ENCODE measurements at places on chromosomes 7 and 10.

DNA sequence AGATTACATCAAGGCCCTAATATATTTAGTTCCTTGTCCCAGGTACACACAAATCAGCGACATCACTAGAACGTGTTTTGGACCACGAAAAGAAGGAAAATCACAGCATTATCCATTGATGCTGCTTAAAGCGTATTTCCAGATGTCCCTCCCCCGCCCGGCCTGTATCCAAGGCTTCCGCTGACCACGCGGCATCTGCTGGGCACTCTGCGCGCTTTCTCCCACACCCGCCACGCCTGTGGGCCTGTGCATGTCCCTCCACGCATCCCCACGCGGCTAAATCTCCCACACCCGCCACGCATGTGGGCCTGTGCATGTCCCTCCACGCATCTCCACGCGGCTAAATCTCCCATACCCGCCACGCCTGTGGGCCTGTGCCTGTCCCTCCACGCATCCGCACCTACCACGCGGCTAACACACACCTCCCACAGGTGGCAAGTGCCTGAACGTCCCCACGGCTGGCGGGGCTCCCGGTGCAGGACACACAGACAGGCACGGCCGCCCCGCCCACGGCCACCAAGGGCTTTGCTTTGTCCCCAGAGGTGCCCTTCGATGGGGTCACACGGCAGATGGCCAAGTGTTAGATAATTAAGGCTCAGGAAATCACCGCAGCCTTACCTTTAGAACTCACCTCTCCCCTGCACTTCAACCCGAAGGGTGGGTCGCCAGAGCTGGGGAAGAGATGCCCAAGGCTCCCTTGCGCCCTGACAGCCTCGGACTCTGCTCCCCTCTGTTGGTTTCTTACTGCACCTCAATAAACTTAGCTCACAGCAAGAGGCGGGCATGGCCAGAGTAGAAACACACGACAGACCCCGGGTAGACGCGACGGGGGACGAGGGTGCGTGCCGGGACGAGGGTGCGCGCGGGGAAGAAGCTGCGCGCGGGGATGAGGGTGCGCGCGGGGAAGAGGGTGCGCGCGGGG is 49.5 kb downstream of the DIP2C start:
- no peak for DNase-seq

GRCh38 chr10:50636618-50637579 is 13.1 kb upstream of the SGMS1 start:
- DNase-seq: peak; percentile 33

- no peak for DNase-seq
Observed at GRCh38 chr7:86778271-86778670, 134.6 kb downstream of the GRM3 start.

- DNase-seq: no peak
Observed at GRCh38 chr7:100493476-100494264, 9.9 kb downstream of the NYAP1 start.

DNA sequence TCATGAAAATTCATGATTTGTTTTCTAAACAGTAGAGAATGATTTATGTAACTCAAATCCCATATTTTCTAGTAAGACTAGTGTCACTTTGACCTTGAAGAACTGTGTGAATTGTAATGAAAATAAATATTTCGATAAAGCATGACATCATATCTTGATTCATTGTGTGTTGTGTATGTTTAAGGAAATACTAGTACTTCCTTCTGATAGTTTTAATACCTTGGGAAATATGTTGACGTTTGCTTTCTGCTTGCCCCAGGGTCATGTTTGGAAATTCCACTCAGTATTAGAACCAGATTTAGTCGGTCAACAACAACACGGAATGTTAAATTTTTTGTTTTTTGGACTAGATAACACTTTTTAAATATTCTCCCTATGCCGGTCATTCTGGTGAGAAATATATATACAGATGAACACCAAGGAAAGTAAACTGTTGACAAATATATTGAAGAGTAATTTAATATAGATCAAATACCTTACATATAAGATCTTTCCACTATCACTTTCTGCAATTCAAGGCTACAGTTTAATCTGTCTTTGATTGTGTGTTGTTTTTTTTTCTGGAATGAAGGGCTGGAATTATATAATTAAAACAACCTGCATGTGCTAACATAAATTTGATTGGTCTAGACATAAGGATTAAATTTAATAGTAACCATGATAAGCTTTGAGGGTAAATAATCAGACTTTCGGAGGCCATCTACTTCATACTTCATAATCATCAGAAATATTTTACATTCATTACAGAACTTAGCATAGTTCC is 126.2 kb downstream of the MDFIC start:
- no peak for DNase-seq

DNA sequence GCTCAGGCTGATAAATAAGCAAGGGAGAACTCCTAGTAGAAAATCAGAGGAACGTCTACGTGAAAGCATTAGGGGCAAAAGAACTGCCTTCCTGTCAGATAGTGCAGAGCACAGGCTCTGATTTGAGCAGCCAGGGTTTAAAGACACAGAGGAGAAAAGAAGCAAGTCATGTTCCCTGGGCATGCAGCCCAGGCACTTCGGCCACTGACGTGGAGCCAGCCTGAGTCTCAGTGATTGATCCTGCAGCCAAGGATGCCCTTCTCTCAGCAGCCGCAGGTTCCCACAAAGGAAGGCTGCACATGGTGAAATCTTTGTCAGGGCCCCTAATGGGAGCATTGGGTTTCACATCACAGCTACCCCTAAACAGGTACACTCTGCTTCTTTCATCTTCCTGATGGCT is 161.7 kb upstream of the HPS1 start:
- no peak for DNase-seq

- DNase-seq: no peak
Observed at GRCh38 chr7:28937619-28938018, 20.5 kb downstream of the TRIL start.

DNA sequence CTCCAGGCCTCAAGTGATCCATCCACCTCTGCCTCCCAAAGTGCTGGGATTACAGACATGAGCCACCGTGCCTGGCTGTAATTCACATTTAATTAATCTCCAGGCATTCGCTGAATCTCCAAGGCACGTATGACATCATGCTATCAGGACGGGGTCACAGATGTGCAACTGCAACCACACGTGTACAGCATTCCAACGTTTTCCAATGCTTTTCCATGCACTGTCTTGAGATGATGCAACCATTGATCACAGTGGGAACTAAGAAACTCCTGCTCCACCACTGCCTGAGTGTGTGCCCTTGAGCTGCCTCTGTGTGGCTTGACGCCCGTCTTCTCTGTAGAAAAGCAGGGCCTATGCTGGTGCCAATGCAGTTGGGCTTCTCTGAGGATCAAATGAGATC is 119.8 kb upstream of the LYZL2 start:
- DNase-seq: no peak

DNA sequence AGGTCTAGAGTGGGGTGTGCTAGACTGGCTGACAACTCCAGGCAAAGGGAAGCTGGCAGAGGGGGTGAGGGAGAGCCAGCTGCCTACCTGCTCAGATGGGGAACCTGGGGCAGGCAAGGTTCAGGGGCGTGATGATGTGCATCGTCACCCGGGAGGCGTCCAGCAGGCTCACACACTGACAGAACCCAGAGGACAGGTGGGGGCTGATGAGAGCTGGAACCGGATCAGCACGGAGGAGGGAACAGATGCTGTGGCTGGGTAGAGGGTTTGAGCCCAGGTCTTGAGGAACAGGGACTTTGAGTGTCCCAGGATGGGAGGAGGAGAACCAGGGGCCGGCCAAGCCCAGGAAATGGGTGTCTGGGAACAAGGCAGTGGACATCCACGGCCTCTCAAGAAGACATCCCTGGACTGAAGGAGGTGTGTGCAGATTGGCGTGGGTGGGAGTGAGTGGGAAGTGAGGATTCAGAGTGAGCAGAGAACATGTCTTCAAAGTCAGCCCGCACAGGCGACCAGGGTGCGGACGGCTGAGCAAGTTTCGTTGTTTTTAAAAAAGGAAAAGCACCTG is 3.9 kb downstream of the RASGEF1A start:
- no peak for DNase-seq

- DNase-seq: no peak
Observed at GRCh38 chr7:139661043-139661440, 116.8 kb downstream of the HIPK2 start.

GRCh38 chr7:152544481-152544927 is 108.7 kb upstream of the KMT2C start:
- no peak for DNase-seq

- no peak for DNase-seq
Observed at GRCh38 chr10:37947526-37947925, 28.9 kb downstream of the ZNF25 start.

DNA sequence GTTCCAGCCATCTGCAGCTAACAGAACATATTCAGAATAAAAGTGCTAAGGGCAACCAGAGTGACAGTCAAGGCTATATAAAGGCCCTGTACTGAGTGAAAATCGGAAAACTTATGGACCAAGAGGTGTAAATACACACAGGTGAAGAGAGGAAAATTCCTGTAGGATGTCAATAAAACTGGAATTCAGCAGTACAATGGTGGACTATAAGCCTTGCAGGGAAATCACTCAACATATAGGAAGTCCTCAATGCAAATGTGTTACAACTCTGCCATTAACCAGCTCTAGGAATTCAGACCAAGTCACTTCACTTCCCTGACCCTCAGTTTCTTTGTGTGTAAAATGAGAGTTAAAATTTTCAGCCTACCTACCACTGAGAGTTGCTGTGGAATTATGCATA is 7.7 kb downstream of the USP6NL start:
- no peak for DNase-seq

DNA sequence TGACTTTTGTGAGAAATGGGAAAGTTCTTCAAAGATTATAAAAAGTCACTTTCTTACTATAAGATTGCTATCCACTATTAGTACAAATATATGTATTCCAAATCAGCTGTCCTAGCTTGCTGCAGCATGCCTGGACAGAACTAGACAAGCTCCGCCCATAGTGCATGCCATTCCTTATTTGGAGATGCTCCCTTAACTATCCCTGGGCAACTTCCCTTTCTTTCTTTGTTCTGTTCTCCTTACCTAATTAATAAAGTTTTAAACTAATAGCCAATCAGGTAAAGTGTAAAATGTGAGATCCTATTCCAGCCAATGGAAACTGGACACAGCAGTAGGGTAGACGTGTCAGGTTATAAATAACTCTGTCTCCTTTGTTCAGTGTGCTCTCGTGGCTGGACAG is 281.9 kb downstream of the CAMK1D start:
- no peak for DNase-seq

DNA sequence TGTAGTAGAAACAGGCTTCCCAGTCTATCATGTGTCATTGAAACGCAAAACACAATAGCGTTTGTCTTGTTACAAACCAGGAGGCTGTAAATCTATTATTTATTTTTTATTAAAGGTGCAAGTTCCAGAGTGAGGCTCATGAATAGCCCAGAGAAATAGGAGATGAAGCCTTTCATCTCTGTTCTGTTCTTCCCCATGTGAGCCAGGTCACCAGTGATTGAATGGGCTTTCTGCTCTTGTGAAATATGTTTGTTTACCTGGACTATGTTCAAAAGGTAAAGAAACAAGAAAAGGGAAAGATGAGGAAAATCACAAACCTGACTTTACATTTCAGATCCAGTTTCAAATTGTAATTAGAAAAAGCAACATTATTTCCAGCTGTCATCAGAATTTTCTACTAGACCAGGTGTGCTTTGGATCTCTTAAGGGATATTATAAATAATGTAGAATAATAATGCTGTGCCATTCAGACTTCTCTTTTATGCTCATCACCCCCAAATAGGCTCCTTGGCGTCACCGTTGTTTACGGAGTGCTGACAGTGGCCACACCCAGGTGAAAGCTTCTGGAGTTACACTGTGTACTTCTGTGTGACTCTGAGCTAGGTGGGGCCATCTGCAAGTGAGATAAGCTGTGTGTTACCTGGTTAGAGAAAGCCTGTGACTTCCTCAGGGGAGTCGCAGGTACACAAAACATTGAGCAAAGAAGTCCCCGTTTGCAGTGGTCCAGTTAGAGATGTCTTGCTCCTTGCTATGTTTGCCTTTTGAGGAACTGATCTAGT is 274.9 kb downstream of the SDK1 start:
- DNase-seq: no peak

DNA sequence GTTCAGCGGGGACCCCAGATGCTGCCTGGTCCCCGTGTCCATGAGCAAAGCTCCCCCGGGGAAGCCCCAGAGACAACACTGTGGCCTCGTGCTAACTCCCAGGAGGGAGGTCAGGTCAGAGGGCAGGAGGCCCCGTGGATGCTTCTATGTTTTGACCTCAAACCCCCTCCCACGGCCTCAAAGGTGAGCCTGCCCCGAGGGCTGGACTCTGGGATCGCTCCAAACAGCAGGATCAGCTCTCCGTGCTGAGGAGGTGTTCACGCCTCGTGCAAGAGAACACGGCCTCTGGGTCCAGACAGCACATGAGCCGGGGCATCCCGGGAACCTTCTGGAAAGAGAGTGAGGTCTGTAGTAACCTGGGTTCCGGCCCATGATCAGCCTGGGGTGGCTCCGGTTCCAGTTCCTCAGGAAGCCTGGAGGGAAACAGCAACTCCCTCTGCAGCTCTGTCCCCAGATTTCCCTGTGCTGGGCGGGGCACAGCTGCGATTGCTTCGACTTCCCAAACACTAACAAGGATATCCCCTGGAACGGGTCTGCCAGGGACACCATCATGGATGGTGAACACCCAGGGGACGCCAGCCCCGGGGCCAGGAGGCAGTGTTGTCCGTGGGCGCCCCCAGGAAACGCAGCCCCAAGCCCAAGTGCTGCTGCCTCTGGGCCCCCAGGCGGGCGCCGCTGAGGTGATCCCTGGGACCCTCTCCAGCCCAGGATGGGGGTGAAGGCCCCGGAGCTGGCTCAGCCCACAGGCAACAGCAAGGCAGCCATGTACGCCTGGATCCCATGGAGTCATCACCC is 18.0 kb upstream of the INPP5A start:
- no peak for DNase-seq

DNA sequence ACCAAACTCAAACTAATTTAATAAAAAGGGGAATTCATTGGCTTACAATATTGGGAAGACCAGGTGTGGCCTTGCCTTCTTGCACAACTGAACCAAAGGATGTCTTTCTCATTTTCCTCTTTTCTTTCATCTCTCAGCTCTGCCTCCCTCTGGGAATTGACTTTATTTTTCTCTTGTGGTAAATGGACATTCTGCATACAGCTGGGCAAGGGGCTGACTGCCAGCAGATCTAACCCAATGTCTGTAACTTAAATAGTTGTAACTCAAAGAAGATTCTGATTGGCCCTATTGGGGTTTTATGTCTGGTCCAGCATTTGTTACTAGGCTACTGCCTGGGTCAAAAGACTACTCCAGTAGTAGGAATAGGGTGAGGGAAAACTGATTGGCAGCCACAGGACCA is 15.3 kb downstream of the PTTG1IP2 start:
- DNase-seq: no peak

GRCh38 chr10:58330431-58330830 is 4.4 kb upstream of the UBE2D1 start:
- no peak for DNase-seq

GRCh38 chr7:131904760-131905327 is 348.4 kb upstream of the PODXL start:
- no peak for DNase-seq

GRCh38 chr10:47287805-47288204 is 12.2 kb upstream of the GDF10 start:
- no peak for DNase-seq

GRCh38 chr10:62831346-62831745 is 15.2 kb upstream of the EGR2 start:
- DNase-seq: peak; percentile 67

- DNase-seq: peak; percentile 29
Observed at GRCh38 chr10:24272374-24272773, 63.4 kb downstream of the KIAA1217 start.

Data from HT1080 (cell line).